ENCODE measurements at places on chromosomes 5 and 9. TPM values are rescaled to one million over a fixed set of nuclear protein-coding genes. Genes with fewer than 3 reads are reported as not detected.

GRCh38 chr5:171946000-171946781 lies 60.2 kb downstream of the FBXW11 start:
- DNase-seq: no peak

- DNase-seq: no peak
These were observed 27.3 kb downstream of the CPEB4 start for GRCh38 chr5:173915310-173916014.

SPINK7 gene
- total RNA-seq: not detected

DNA sequence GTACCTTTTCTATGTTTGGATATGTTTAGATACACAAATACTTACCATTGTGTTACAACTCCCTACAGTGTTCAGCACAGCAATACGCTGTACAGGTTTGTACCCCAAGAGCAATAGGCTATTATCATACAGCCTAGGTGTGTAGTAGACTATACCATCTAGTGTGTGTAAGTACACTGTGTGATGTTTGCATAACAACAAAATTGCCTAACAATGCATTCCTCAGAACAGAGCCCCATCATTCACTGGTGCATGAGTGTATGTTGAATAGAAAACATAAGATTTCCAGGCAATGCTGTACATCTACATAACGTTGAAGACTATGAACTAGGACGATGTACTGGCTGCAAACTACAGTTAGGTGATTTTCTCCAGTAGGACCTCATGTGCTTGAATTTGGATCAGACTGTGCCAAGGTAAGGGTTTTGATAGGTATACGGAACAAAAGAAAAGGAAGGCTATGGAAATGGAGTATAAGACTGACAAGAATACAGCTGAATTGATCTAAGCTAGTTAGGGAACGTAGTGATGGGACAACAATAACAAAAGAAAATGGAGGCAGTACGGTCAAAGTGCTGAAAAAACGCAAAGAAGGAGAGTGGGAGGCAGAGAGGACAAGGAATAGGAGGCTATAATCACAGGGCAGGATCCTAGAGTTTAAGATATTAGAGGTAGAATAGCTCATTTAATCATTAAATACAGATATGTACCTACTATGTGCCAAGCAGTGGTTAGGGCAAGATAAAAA lies 46.9 kb downstream of the FNIP1 start:
- DNase-seq: no peak

SH3TC2 gene
- total RNA-seq: 16.7 TPM

DNA sequence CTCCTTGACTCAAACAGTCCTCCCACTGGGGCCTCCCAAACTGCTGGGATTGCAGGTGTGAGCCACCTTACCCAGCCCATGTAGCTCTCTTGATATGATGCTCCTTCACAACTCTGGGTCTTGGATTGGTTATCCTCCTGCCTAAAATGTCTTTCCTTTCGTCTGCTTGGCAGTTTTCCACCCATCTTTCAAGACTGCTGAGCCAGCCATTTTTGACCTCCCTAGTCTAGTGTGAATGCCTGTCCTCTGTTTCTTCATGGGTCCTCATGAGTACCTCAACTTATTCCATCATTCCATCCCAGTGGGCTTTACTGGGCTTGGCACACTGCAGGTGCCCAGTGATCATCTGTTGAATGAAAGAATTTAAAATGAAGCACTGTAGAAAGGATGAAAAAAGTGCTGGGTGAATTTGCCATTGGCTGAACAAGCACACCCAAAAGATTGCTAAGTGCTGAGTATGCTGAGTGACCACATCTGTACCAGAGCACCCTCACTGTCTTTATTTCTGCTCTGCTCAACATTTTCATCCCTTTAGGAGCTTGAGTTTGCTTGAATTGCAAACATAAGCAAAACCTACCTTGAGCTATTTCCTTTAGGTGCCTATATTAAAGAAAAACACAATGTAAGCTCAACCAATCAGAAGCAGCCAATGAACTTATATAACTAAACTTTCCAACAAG lies 84.8 kb upstream of the FAM169A start:
- no peak for DNase-seq

NR4A3 gene
- 3.7 TPM for total RNA-seq

GRCh38 chr9:129667850-129668249 lies 2.4 kb downstream of the PRRX2 start:
- DNase-seq: no peak

DBH gene
- not detected for total RNA-seq

DNA sequence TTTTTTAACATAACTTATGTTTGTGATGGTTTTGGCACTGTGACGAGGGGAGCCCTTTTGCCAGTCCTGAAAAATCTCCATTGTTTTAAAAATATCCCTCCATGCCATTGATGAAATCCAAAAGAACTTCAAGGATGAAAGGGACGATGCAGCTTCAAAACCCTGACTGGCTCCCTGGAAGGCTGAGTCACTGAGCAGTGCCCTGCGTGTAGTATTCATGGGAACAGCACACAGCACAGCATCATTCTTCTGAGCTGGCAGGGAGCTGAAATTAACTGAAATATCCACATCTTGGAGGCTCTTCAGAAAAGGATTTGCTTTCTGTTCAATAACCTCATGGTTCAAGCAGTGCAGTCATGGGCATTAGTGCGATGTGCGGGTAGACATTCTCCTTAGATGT lies 29.7 kb downstream of the PDE4D start:
- DNase-seq: no peak

GRCh38 chr9:85168412-85168811 lies 498.9 kb downstream of the NTRK2 start:
- DNase-seq: no peak

GRCh38 chr5:53378590-53379247 lies 101.7 kb upstream of the FST start:
- no peak for DNase-seq

- DNase-seq: no peak
These were observed 373.4 kb downstream of the IRX2 start for GRCh38 chr5:2378108-2378507.

GRCh38 chr5:151267491-151268260 lies 14.7 kb downstream of the GM2A start:
- no peak for DNase-seq

ANKRD18A gene
- total RNA-seq: 3.0 TPM

- no peak for DNase-seq
These were observed 97.3 kb downstream of the STARD4 start for GRCh38 chr5:111415053-111415452.

DNA sequence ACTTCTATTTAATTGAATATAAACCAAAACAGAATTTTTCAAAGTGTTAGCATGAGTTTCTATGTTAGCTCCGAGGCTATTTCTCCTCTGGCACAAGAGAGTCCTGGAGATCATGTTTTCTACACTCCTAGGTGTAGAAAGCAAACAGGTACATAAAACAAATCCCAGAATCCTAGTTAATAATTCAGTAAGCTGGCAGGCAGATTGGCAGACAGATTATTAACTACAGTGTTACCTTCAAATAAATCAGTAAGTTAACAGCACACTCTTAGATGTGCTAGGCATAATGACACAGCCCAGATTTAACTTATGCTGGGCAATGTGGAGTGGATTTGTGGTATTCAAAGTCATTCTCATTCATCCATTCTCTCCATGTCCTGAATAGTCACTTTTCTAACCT lies 282.8 kb upstream of the RPS23 start:
- DNase-seq: no peak

STPG3 gene
- 1.3 TPM for total RNA-seq

GRCh38 chr5:65013166-65013565 lies 244.4 kb downstream of the CWC27 start:
- no peak for DNase-seq

DRD1 gene
- not detected for total RNA-seq

DNA sequence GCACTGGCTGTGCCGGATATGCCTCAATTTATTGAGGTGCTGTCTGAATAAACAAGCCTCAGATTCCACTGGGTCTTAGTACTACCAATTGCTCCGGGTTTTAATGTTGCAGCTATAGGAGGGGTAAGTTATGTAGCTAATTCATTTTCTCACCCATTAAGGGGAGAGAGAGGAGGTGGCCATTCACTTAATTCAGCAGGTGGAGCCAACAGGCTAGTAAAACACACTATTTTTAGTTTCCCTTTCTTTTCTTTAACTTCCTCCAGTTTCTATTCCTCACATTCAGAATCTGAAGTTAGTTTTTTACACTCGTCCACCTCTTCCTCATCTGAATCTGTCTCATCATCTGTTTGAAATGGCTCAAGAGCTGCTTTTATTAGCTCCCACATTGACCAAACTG lies 105.6 kb upstream of the CDH10 start:
- DNase-seq: no peak

- DNase-seq: no peak
These were observed 94.4 kb downstream of the PDZD2 start for GRCh38 chr5:31733371-31733770.

DNA sequence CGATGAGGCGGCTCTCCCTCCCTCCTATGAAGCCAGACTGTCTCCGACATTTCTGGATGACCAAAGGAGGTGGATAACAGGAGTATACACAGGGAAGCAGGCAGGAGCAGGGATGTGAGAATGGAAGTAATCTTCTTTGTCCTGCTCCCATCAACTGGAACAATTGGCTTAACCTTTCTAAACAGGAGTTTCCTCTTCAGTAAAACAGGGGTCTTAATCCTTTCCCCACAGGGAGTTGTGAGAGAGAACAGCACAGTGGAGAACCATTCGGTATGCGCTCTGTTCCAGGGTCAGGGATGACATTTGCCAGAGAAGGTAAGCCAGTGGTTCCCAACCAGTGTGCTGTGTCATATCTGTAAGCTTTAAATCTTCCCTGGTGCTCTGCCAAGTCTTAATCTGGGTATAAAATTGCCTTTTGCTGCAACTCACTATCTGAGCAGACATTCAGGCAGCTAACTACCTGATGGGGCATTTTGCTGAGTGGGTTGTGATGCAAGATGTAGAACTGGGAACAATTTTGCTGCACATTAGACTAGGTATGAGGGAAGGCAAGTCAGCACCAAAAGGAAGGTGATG lies 294.8 kb upstream of the KIF2A start:
- DNase-seq: no peak

GABRA6 gene
- total RNA-seq: not detected

C7 gene
- 272 TPM for total RNA-seq

DNA sequence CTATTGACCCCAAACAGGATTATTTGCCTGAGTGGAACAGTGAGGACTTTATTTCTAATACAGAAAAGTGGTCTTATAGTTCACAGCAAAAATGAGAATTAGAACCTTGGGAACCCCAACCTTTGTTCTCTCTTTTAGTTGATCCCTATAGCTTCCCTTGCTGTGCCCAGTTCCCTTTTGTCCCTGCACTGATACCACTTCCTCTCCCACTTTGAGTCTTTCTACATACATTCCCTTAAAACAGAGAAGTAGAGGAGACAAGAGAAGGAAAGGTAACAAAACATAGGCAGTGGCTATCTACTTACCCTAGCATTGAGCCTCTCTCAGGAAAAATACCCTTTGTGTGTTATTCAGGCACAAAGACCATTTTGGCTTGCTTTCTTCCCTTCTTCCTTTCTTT lies 246.4 kb downstream of the FAM114A2 start:
- no peak for DNase-seq

GRCh38 chr9:19496321-19497050 lies 87.7 kb downstream of the ACER2 start:
- DNase-seq: no peak

PCDHB13 gene
- total RNA-seq: 2.8 TPM

DNA sequence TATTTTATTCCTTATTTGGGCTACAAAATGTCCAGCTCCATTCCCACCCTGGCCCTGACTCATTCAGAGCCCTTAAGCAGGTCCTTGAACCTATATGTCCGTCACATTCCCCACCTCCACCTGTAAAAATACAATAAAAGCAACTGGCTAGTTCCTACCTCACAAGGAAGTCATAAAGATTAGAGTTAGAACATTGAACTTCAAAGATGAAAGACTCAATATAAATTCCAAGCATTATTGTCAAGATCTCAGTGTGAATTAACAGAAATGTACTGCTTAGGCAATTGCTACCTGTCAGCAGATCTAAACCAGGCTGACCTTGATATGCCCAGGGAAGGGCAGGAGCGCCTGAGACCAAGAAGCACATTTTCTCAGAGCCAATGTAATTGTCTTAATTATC lies 221.8 kb downstream of the ENC1 start:
- no peak for DNase-seq
